RKO (cell line): ENCODE measurements at places on chromosomes 4 and X.

GRCh38 chr4:72326692-72327632, 242.1 kb downstream of the ADAMTS3 start:
- peak; percentile 60 for DNase-seq

- no peak for DNase-seq
These were observed 37.7 kb downstream of the ANTXR2 start for GRCh38 chr4:80035336-80035735.

- peak; percentile 85 for DNase-seq
These were observed 631.5 kb downstream of the RAB28 start for GRCh38 chr4:12852338-12853307.

DNA sequence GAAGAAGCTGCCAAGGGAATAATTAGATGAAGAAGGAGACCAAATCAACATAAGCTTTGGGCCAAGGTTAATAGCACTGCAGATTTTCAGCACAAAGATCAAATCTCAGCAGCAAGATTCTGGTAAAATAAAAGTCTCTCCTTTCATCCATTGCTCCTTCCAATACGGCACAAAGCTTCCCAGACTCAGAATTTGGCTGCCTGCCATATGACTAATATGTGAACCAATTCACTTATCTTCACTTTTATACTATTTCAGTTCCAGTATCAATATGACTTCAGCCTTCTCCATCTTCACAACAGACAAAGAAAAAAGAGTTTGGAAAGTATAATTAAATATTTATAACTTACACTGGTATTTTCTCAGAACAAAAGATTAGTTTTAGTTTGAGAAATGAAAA, 978.3 kb upstream of the GRID2 start:
- peak; percentile 14 for DNase-seq

DNA sequence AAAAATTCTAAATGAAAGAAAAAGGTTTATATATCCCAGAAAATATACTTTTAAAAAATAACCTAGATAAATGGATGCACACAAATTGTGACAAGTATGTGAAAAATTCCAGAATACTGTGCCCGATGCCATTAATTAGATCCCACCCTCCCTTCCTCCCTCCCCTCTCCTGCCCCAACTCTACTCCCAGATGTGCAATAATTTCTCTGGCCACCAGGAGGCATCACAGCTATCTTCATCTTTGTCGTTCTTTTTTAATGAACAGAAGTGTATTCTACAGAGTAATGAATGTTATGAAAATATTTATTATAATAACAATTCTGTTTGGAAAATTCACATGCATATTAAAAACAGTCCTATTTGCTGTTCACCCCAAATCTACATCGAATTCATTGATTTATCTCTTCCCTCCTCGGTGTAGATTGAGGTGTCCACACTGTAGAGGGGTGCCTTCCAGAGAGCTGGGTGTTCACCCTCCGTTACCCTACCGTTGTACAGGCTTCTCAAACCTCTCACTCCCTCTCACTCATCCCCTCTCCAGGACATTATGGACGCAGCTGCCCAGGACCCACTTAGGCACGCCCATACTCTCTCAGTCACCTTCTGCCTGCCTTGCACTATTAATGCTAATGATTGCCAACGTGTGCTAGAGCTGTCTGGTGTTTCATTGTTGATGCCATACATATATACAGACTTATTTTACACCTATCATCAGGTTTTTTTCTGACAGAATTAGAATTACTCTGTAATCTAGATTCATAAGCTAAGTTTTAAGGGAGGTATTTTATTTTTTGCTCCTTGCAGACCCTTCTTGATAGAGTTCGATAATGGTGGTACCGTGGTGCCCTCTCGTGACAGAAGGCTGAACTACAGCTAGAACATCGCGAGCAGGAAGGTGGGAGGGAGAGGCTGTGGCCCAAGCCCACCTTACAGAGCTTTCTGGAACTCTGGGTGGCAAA, 14.1 kb downstream of the RAB40AL start:
- peak; percentile 38 for DNase-seq

GRCh38 chr4:124253080-124253479, 459.5 kb downstream of the ANKRD50 start:
- DNase-seq = no peak

GRCh38 chrX:105134273-105134672, 86.2 kb downstream of the TEX13A start:
- DNase-seq = no peak

DNA sequence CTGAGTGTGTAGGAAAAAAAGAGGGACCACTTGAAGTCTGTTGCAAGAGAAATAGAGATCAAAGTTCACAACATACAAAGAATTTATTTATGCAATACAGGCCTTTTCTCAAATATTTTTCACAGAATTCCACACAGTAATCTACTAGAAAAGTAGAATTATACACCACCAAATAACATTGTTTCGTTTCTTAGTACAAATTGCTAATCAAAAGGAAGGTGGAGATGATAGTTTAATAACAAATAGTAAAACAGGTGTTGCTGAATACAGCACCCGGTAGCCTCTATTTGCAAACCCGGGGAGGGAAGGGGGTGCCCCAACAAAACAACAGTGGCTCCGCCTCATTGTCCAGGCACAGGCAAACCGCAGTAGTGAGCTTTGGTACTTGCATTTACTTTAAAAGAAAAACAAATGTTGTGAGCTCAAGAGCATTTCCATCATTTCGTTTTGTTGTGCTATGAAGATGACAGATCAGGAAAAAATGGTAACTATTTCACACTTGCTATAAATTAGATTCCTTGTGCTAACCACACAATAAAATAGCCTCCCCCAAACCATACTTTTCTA, 186.4 kb downstream of the DCLK2 start:
- DNase-seq = no peak

GRCh38 chrX:1657367-1658070, 42.7 kb downstream of the ASMT start:
- DNase-seq = no peak

- no peak for DNase-seq
These were observed 40.5 kb downstream of the FRYL start for GRCh38 chr4:48739560-48740019.

- DNase-seq = no peak
These were observed 24.5 kb downstream of the RUFY3 start for GRCh38 chr4:70746179-70746839.

GRCh38 chrX:27996132-27996531, 14.9 kb upstream of the DCAF8L1 start:
- no peak for DNase-seq

GRCh38 chrX:115427861-115428410, 133.0 kb upstream of the PLS3 start:
- DNase-seq = no peak

DNA sequence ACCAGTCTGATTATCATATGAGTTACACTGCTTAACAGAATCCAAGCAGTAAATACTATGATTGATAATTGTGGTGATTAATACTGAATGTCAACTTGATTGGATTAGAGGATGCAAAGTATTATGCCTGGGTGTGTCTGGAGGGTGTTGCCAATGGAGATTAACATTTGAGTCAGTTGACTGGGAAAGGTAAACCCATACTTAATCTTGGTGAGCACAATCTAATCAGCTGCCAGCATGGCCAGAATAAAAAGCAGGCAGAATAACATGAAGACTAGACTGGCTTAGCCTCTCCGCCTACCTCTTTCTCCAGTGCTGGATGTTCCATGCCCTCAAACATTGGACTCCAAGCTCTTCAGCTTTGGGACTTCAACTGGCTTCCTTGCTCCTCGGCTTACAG, 961.3 kb downstream of the ADGRL3 start:
- no peak for DNase-seq

GRCh38 chr4:7815562-7815961, 124.1 kb downstream of the AFAP1 start:
- DNase-seq = peak; percentile 12

DNA sequence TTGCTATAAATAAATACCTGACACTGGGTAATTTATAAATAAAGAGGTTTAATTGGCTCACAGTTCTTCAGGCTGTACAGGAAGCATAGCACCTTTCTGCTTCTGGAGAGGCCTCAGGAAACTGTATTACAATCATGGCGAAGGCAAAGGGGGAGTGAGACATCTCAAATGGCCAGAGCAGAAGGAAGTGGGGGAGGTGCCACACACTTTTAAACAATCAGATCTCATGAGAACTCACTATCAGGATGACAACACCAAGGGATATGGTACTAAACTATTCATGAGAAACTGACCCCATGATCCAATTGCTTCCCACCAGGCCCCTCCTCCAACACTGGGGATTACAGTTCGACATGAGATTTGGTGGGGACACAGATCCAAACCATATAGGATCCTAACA, 11.7 kb upstream of the TCEAL9 start:
- no peak for DNase-seq

DNA sequence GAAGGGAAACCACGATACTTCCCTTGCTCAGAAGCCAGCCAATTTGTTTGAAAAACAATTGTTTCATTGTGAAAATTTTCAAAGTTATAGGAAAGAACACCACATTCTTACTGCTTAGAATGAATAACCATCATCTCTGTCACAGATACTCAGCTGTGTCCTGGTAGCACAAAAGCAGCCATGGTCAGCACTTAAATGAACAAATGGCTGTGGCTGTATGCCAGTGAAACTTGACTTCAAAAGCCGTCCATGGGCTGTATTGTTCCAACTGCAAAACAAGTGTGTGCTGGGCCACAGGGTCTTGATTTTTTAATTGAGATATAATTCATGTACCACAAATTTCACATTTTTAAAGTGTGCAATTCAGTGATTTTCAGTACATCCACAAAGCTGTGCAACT, 19.6 kb downstream of the NSDHL start:
- no peak for DNase-seq

- DNase-seq = no peak
These were observed 4.1 kb downstream of the RP2 start for GRCh38 chrX:46840946-46841345.

- DNase-seq = no peak
These were observed 232.2 kb upstream of the SLIT2 start for GRCh38 chr4:20019310-20020015.

DNA sequence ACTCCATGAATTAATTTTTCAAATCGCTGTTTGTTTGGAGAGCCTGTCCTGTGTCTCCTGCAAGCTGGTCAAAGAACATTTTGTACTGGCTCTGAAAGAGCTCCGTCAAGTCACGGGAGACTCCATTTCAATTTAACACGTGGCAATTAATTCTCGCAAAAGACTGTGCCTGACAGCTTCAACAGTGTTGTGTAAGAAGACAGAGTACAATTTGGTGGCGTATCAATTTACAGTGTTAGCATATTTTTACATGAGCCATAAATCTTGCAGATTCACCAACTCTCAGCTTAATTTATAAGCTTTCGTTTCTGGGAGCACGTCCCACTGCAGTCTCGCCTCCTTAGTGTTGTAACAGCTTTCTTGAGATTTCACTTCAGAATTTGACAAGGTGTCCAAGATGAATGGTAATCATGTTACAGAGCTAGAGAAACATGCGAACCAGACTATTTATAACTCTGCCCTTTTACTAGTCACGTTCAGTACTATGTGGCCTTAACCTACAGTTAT, 70.8 kb downstream of the RWDD4 start:
- no peak for DNase-seq

DNA sequence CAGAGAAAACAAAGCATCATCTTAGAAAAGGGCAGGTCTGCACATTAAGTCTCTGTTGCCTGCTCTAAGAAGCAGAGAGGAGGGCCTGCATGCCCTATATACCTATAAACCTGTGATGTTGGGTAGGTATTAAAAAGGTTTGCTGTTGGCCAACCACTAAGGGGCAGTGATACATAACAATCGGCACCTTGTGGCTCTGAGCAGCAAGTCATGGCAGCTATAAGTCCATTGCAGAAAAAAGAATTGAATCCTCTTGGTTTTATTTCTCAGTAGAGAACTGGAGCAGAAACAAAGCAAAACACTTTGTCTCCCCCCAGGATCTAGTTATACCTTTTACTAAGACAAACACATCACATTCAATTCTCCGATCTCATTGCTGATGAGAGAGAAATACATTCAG, 1364.4 kb downstream of the STIM2 start:
- DNase-seq = peak; percentile 52

DNA sequence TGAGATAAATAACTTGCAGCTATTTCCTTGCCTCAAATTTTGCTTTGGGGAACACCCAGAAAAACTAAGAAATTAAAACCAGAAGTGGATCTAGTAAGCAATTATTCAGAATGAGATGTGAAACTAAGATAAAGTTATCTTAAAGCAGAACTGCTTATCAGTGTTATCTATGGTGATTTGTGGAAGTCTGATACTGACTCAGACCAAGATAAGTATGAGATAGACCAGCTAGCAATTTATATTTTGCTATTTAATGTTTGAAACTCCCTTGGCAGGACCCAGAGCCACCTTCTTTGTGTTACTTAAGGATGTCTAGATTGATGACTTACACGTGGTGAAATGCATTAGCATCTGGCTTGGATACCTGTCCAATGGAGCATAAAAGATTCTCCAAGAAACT, 368.1 kb downstream of the EPHA5 start:
- no peak for DNase-seq

DNA sequence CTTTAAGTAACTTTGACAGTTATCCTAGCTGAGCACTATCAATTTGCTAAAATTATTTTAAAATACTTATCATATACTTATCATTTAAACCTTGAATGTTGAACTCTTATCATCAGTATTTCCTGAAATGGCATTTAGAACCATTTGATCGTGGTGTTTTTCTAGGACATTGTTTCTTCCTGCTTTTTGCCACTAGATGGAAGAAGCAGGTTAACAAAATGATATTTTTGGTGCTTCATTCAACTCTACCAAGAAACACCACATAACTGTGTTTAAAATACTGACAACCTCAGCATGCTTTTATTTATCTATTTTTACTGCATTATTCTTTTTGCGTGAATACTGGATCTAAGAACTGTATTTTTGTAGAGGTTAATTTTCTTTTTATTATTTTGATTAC, 44.6 kb downstream of the C4orf33 start:
- DNase-seq = peak; percentile 19

DNA sequence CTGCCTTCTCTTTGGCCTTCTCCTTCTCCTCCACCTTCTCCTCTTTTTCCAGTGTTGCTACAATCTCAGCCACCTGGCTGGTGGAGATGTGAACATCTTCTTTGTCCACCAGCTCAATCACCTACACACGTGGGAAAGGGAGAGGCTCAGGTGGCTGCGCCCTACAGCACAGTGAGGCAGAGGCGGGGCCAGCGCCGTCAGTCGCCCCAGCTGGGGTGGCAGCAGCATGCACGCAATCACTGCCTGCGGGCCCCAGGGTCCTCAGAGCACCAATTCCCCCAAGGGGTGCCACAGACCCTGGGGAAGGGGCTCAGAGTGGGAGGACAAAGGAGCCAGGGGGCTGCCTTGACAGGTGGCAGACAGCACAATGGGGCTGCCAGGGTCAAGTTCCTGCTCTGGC, 21.4 kb downstream of the FGFR3 start:
- DNase-seq = no peak

DNA sequence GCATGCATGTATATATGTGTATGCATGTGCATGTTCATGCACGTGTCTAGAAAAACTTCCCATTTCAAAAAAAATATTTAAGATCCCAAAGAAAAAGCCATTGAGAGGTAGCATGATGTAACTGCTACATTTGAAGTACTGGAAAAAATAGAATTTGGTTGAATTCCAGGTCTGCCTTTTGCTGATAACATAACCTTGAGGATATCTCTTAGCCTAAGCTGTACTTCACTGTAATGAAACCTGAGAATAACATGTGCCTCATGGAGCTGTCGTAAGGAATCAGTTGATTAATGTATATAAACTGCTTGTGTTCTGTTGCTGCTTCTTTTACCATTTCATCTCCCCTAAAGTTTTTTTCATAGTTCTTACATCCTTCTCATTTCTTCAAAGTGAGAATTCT, 351.8 kb downstream of the GRIA2 start:
- no peak for DNase-seq

- DNase-seq = no peak
These were observed 16.6 kb upstream of the H2AZ1 start for GRCh38 chr4:99966692-99967091.
